ENCODE measurements at places on chromosomes 3 and 15.

- no peak for DNase-seq
Measured at GRCh38 chr3:32910954-32911353, 40.5 kb upstream of the CCR4 start.

DNA sequence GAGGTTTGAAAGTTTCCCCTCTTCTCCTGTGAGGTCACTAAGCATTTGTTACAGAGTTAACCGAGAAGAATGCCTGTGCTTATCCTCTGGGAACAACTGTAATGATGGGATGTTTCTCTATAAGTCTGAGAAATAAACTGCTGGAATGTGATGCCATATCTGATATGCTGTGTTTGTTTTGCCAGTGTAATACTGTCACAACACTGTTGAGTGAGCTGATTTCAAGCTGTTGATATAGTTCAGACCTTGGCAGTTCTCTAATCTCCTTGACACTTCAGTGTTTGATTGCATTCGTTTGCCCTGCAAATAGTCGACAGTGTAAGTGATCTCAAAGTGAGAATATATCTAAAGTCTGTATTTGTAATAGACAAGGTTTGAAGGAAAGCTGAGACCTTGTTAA lies 73.3 kb downstream of the PTPRG start:
- DNase-seq, result no peak

GRCh38 chr3:101185341-101185740 lies 135.0 kb downstream of the IMPG2 start:
- DNase-seq, result no peak

DNA sequence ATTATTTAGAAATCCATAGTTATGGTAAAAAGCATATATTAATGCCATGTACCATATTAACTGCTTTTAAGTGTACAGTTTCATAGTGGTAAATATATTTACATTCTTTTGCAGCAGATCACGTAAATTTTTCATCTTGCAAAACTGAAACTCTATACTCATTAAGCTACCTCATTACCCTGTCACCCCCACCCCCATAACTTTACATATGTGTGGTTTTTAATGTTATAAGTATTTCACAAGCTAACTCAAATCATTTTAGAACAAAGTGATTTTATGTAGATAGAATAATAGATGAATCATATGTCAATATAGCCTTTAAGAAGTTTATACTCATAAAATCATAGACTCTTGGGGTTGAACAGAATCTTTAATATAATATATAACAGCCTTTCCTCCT lies 7.1 kb upstream of the TP63 start:
- peak; percentile 34 for DNase-seq

- peak; percentile 8 for DNase-seq
Measured at GRCh38 chr3:79497447-79498111, 270.2 kb downstream of the ROBO1 start.

- no peak for DNase-seq
Measured at GRCh38 chr15:73575636-73576247, 57.4 kb downstream of the NPTN start.

DNA sequence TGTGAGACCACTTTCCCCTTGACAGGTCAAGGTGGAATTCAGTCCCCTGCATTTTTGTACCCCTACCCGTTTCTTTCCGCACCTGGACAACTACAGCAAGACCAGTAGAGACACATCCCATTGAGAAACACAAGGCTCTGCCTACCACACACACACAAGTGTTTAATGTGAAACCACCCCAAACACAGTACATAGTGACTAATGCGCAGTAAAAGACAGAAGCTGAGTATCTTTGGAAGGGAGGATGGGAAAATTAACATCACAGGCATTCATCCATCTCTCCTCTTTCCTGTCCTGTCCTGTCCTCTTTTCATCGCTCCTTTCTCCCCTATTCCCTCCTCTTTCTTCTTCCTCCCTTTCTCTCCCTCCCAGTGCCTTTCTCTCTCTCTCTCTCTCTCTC lies 64.8 kb downstream of the SCN11A start:
- no peak for DNase-seq

DNA sequence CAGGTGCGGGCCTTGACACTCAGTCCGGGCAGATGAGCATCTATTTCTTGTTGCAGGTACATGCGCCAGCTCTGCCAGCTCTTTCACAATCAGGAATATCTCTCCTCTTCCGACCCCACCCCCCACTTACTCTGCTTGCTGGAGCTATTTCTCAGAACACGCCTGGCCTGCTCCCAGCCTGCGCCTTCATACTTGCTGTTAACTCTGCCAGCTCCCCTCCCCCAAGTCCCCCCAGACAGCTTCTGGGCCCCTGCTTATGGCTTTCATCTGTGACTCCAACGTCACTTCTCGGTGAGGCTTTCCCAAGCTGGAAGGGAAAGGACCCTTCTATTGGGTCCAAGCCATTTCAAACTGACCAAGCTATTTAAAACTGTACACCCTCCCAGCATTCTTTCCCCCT lies 15.2 kb downstream of the MAGEF1 start:
- no peak for DNase-seq

DNA sequence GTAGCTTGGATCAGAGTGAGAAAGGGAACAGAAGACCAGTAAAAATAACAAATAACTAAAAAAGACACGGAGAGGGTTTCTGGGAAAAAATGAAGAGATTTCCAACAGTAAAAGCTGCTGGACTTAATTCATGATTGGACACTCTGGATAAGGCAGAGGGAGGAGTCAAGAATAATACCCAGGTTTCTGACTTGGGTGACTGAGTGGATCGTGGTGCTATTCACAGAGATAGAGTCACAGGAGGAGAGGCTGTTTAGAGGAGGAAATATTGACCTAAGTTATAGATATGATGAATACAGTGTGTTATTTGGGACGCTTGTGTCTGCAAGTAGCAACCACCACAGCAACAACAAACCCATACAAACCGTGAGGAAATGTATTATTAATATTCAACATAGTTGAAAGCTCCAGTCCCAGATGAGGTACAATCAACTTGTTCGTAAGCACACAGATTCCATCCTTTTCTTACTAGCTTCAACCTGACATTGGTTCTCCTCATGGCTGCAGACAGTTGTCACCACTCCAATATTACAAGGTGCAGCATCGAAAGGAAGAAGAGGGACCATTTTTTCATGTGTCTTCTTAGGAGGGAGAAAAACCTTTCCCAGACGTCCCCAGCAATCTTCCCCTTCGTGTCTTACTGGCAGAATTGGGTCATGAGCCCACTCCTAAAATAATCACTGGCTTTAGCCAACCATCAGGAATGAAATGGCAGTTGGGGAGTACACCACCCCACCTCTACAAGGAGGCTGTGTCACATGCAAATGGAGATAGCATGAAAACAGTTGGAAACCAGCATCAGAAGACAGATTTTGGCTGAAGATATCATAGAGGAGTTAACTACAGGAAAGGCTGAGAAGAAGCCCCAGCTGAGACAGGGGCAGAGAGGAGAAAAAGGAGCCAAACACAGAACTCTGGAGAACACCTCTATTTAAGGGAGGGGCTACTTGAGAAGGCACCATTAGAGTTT lies 387.8 kb downstream of the SHQ1 start:
- DNase-seq, result no peak

DNA sequence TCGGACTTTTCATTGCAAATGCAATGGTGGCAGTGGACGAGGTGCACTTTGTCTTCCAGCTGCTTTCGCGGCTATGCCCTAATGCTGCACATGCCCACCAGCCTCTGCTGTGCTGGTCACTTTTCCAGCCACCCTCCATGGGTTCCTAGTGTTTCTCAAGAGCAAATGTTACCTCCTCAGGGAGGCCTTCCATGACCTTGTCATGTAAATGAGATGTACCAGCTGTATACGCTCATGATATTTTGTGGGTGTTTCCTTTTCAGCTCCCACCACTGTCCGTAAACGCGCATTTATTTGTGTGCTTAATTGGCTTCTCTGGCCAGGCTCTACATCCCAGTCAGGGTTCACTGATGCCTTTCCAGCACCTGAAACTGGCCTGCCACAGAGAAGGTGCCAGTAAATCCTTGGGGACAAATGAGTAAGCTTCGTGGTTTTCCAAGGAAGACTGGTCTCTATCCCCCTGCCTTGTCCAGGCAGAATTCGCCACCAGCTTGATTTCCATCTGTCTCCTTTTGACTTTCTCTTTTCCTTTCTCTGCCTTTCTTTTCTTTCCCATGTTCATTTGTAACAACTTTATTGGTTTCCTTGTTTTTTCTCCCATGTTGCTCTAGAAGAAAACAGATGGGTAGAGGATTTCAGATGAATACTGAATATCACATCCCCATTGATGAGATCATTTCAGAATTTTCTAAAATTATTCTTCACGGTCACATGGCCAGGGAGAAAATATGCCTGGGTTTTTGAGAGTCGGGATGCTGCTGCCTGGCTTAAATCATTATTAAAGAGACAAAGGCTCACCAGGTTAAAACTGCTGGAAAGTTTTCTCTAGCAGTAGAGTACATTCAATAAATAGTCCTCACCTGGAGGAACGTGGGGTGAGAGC lies 82.5 kb downstream of the CHST2 start:
- DNase-seq, result no peak

- DNase-seq, result no peak
Measured at GRCh38 chr3:16873872-16874271, 10.9 kb upstream of the PLCL2 start.

DNA sequence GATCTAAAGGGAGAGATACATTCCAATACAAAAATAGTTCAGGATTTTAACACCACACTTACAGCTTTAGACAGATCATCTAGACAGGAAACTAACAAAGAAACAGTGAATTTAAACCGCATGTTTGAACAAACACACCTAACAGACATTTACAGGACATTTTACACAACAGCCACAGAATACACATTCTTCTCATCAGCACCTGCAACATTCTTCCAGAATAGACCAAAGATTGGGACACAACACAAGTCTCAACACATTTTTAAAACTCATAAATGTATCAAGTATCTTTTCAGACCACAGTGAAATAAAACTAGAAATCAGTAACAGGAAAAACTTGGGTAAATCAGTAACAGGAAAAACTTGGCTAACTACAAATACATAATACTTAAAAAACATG lies 256.3 kb downstream of the MCTP2 start:
- no peak for DNase-seq

- DNase-seq, result no peak
Measured at GRCh38 chr3:151436675-151437446, 24.0 kb downstream of the IGSF10 start.

GRCh38 chr15:65037309-65037708 lies 7.9 kb upstream of the MTFMT start:
- DNase-seq, result no peak

GRCh38 chr15:26722621-26723160 lies 50.2 kb downstream of the GABRB3 start:
- DNase-seq, result no peak

DNA sequence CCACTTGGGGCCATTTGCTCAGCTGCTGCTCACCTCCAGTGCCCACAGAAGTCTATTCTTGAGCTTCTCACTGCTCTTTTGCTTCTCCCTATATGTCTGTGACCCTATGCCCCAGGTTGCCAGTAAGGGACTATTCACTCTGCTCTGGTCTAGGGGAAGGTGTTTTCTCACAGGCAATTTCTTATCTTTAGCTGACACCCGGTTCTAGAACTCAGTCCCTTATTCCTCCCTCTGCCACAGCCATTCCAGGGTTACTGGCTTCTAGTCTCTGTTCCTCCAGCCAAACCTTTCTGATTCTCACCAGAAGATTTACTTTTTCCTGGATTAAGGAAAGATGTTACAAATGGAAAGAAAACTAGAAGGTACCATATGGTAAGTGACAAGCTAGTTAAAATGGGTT lies 574.0 kb downstream of the NTRK3 start:
- DNase-seq, result no peak

DNA sequence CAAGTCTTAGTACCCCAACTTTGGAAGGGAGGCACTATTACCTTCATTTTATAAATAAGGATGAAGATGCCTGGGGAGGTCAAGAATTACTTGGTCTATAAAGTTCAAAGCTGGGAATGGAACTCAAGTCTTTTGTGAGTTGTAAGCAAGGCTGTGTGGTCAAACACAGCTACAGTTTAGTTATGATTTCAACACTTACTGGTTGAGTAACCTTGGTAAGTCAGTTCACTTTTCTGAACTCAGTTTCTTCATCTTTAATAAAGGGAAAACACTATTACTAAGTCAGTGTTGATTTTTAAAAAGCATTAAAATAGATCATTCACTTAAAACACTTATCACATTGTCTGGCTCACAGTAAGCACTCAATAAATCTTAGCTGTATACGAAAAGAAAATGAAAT lies 200.4 kb upstream of the ADAMTS9 start:
- DNase-seq, result no peak

DNA sequence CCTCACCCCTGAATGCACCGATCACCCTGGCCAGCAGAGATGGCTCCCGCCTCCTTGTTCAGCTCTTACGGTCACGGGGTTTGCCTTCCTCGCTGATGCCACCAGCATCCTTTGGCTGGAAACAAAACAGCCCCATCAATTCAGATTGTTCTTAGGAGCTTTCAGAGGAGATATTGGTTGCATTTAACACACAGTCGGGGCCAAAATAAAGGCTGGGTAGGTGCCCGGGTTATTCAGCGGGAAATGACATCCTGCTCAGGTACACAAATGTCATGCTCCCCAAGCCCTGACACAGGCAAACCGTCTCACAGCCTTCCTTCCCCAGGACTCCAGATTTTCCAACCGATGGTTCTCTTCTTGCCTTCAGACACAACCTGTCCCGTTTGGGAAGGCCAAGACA lies 62.4 kb upstream of the MEF2A start:
- no peak for DNase-seq

GRCh38 chr15:23370578-23370977 lies 16.0 kb downstream of the GOLGA8S start:
- no peak for DNase-seq

DNA sequence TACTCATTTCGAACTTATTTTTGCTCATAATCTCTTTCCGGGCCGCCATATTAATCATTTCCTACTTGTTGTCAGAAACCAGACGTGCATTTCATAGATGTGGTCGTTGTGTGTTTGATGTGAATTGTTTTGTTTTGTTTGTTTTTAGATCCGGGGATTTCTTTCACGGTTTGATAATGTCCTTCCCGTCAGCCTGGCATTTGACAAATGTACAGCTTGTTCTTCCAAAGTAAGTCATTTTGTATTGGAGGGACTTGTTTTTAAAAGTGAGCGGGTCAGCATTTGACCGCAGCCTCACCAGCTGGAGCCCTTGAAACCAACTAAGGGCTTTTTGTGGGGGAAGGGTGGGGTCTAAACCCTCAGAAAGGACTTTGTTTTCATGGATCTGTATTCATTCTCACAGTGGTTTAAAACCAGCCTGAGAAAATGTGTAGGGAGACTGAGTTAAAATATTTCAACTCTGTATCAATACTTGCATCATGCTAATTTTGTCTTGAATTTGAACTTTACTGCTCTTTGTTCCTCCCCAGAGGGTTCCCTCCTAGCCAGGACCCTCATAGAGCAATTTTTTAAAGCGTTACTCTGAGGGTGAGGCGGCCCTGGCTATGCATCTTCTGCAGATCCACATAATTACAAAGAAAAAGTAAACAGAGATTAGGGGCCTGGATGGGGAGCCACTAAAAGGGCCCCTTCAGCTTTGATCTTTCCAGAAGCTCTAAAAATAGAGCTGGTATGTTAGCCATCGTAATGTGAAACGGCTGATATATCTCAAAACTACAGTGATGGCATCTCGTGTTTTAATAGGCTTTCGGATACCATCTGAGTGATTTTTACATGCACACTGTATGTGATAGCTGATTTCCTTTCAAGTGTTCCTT lies 107.9 kb downstream of the ATG7 start:
- no peak for DNase-seq
